ENCODE measurements at places on chromosomes 3 and 15.

DNA sequence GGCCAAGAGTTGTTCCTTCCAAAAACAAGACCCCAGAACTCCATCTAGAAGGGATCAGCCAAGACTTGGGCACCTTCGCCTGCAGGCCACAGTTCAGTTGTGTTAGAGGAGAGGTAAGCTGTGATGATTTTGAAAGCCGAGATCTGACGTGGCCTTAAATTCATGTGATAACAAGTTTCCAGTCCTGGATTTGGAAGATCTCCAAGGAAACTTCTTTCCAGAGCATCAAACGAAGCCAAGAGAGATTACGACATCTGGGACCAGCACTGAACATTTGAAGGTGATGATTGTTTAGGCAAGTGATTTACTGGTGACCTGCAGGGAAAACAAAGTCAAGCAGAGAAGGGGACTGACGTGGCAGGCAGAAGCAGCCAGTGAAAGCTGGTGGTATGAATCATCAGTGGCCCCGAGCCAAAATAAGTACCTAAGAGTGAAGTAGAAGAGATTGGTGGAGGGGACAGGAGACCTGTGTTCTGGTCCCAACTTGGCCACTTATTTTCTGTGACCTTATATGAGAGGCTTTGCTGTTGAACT is 339.0 kb upstream of the PROK2 start:
- no peak for DNase-seq

DNA sequence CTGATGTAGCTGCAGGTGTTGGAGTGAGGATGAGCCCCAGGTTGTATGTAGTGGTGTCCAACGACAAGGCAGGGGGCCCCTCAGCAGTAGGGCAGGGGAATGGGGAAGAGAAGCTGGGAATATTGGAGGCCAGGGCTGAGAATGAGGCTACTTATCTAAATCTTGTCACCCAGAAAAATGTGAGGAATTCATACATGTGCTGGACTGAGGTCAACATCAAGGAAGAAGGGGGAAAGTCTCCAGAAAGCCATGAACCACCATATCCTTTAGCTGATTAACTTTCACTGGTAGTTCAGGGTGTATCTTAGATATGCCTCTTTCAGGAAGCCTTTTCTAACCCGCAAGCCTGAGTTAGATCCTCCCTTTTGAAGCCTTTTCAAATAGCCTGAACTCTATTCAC is 22.6 kb upstream of the FSTL1 start:
- no peak for DNase-seq

- no peak for DNase-seq
These were observed 74.3 kb upstream of the VGLL4 start for GRCh38 chr3:11717768-11718636.

- DNase-seq = no peak
These were observed 3.6 kb downstream of the CTNNB1 start for GRCh38 chr3:41202834-41203345.

DNA sequence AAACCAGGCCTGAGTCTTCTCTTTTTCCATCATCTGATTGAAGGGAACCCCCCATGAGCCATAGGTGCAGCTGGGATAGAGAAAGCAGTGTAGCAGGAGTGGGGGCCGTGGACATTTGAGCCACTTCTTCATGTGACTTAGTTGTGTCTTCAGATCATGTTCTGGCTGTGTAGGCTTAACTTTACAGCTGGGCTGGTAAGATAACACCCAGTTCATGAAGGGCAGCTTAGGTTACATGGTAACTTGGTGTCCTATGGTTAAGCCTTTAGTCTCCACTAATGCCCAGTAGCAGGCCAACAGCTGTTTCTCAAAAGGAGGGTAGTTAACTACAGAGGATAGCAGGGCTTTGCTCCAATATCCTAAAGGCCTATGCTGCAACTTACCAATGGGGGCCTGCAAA is 11.4 kb upstream of the SNRPN start:
- no peak for DNase-seq

GRCh38 chr3:129501630-129502029 is 26.8 kb upstream of the RHO start:
- no peak for DNase-seq

DNA sequence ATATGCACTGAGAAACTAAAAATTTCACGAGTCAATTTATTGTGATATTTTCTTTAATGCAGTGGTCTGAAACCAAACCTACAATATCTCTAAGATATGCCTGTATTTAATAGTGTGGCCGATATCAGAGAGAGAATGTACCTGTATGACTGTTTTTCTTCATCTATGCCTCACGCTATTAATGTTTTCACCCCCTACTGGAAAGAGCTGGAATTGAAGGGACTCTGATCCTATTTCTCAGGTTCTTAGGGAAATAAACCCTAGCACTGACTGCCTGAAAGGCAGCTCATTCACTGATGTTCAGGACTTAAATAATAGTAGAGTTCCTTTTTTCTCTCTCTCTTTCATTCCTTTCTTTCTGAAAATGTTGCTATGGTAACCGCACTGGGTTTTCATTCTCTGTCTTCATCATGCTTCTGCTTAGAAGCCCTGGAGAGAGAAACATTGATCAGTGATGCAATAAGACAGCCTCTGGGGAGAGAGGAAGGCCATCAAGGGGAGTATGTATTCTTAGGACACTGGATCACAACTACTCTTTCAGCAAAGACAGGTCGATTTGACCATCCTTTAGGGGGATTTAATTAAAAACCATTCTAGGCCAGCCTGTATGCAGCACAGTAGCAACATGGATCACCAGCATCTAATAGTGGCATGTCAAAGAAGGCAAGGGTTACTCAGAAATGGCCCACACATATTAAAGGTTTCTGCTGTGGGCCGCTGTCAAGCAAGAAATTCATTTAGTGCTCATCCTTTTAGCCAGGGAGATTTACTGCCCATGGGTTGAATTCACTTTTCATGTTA is 1135.7 kb downstream of the IGSF11 start:
- no peak for DNase-seq

DNA sequence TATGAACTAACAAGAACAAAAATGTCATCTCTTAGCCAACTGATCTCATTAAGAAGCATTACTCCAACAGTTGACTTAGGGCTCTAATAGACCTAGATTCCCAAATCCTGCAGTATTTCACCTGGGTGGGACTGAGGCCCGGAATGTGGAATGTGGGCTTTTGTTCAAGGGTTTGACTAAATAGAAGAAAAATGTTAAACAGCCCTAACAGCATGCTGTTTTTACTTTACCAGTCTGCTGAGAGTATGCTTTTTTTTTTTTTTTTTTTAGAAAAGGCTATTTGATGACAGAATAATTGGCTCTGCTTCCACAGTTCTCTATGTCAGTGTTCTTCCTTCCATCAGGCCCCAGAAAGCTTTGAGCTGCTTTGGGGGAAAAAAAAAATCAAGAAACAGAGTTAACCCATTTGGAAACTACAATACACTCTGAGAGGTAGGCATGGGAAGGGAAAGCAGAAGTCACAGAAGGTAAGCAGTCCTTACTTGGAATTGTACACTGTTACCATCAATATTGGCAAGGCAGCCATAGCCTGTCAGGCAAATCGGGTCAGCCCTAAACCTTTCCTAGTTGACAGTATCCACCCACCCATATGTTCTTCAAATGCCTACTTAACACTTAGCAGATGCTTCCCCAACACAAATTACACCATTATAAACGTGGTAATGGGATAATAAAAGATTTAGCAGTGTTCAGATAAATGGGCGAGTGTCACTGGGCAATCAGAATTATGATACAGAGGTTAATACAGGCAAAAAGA is 224.2 kb downstream of the CNTN3 start:
- no peak for DNase-seq

GRCh38 chr15:31235311-31236183 is 91.1 kb upstream of the KLF13 start:
- no peak for DNase-seq

DNA sequence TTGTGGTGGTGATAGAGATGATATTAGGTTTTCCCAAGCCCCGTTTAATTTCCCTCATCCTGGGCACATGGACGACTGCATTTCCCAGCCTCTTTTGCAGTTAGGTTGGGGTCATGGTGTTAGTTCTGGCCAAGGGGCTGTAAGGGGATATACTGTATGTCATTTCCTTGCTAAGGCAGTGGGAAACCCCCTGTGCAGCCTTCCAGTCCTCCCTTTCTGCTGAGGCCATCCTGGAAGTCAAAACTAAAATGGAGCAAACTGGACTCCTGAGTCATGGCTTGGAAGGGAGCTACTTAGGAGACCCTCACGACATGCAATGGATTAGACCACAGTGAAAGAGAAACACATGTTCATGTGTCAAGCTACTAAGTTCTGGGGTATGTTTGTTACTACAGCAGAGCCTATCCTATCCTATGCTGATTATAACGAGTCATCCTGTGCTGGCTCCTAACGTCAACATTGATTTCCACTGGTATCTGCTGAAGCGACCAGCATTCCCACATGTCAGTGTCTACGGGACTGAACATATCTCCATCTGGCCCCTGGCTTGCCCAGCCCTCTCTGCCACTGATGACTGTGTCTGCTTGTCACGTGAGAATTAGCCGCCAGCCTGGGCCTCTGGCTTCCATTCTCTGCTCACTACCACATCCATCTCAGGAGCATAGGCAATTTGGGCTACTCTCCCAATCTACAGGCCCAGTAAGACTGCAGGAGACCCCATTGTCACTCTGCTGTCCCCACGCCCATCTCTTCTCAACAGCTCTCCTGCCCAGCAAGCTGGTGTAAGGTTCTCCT is 85.6 kb upstream of the MEF2A start:
- no peak for DNase-seq

- no peak for DNase-seq
These were observed 24.7 kb downstream of the ARHGAP31 start for GRCh38 chr3:119318876-119319275.

- DNase-seq = no peak
These were observed 197.3 kb upstream of the HES1 start for GRCh38 chr3:193938613-193939012.

- no peak for DNase-seq
These were observed 284.4 kb upstream of the RASGRP1 start for GRCh38 chr15:38849046-38849445.

- no peak for DNase-seq
These were observed 262.9 kb upstream of the SLITRK3 start for GRCh38 chr3:165459111-165459510.

- DNase-seq = no peak
These were observed 132.3 kb downstream of the CHCHD6 start for GRCh38 chr3:126836220-126836860.

DNA sequence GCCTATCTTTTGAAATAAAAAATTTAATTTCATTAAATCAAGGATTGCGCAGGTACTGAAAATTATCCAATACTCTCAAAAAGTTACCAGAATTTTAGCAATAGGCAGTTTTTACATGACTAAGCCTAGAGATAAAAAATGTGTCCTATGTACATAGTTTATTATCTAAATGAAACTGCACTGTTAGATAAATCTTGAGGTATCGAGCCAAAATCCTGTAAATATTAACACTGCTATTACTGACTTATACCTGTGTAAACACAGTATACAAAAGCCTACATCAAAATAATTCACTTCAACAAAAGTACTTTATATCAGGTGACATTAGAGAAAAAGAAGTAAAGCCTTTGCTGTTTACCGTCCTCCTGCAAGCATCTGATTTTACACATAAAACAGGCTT is 60.7 kb downstream of the TASOR start:
- no peak for DNase-seq

- no peak for DNase-seq
These were observed 356.2 kb downstream of the CNTN4 start for GRCh38 chr3:2454865-2455264.

DNA sequence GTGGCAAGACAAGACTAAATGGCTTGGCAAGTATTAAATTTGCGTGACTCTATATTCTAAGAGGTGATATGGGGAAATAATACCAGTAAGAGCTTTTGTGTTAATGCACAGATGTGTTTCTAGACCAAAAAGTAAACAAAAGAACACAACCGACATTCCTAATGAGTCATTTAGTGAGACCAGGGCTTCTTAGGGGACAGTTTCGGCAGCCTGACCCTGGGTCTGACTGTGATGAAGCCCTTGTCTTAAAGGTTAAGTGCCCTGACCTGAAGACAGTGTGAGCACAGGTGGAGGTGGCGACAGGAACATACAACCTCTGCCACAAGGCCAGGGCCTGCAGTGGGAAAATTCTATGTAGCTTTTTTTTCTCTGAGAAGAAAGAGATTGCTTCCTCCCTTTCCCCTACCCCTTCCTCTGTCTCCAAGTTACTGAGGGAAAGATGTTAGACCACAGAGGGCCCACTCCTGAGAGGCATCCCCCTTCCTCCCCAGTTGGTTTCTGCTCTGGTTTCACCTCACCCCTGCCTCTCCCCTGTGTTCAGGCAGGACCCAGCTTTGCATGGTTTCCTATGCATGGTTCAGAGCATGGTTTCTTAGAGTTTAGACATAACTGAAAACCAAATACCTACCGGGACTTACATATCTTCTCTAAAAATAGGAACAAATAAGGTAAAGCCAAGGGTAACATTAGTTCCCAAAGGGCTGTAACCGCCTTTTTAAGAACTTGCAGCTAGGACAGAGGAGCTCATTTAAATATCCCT is 24.8 kb upstream of the CMTM7 start:
- DNase-seq = no peak

DNA sequence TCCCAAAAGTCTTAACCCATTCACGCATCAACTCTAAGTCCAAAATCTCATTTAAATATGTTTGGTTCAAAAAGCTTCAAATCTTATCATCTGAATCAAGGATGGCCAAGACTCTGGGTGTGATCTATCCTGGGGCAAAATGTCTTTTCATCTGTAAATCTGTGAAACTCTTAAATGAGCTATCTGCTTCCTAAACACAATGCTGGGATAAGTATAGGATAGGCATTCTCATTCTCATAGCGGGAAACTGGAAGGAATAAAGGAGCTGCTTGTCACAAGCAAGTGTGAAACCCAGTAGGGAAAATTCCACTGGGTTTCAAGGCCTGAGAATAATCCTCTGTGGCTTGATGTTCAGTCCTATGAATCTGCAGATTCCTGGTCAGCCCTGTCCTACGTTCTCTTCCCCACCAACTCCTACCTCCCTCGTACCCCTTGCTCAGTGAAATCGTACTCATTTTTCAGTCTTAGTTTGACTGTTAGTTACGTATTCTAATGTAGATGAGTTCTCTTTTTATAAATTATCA is 156.7 kb downstream of the EPHA3 start:
- DNase-seq = no peak

GRCh38 chr15:87167706-87168105 is 1088.0 kb downstream of the AGBL1 start:
- DNase-seq = no peak

DNA sequence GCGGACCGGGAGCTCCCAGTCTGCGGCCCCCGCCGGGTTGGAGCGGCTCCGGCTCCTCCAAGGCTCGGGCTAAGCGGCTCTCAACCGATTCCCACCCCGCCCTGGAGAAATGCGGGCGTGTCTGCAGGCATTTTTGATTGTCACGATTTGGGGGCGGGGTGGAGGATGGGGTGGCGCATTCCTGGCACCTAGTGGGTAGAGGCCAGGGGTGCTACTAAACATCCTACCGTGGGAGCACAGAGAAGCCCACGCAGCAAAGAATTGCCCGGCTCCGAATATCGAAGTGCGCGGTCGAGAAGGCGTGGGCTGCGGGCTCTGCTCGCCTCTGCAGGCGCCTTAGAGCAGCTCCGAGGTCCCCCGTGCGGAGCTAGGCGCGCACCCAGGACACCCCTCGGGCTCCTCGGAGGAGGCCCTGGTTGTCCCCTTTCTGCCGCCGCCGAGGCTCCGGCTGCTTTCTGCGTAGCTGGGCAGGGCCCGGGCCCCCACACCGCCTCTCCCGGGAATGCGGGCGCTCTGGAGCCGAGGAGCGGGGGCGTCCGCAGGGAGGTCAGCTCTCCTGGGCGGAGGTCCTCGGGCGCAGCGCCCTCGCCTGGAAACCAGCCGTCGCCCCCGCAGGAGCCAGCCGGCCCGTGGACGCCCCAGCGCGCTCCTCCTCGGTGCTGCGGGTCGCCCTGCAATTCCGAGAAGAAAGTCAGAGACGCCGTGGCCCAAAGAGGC is 16.5 kb upstream of the LAMP3 start:
- DNase-seq = no peak

- no peak for DNase-seq
These were observed 150.8 kb upstream of the KCNMB2 start for GRCh38 chr3:178385280-178385952.

GRCh38 chr3:132404276-132404675 is 13.0 kb upstream of the DNAJC13 start:
- DNase-seq = no peak

All from activated CD8-positive, alpha-beta memory T cell treated with anti-CD3 and anti-CD28 coated beads for 1 hour (primary cell).